ENCODE measurements at places on chromosomes 5 and 9.

GRCh38 chr5:4204276-4205141 is 608.9 kb downstream of the IRX1 start:
- no peak for DNase-seq

- DNase-seq = no peak
Measured at GRCh38 chr5:145975001-145975360, 38.6 kb downstream of the SH3RF2 start.

DNA sequence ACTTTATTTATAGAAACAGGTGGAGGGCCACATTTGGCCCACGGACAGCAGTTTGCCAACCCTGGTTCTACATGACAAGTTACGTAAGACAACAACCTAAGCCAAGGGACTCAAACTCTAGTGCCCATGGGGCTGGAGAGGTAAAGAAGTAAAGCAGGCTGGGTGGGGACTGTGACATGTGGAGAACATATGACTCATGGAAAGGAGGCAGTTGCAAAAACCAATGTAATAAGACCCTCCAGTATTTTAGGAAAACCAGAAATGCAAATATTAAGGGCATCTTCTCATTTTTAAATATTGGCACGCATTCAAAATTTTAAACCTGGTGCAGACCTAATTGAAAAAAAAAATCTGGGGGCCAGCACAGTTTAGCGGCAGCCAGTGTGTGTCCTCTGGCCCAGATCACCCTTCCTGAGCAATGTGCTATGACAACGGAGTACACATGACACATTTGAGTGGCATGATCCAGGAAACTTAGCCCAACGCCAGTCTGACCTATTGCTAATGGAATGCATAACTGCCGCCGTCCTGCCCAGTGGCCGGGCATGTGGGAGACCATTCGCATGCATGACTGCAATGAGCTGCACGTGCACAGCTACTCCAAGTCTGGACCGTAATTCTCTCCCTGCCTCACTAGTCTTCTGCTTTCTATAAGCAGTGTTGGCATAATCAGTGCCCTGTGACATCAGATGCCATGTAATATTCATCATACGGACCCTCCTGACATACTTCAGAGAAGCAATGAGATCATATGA is 97.2 kb downstream of the SH3TC2 start:
- no peak for DNase-seq

DNA sequence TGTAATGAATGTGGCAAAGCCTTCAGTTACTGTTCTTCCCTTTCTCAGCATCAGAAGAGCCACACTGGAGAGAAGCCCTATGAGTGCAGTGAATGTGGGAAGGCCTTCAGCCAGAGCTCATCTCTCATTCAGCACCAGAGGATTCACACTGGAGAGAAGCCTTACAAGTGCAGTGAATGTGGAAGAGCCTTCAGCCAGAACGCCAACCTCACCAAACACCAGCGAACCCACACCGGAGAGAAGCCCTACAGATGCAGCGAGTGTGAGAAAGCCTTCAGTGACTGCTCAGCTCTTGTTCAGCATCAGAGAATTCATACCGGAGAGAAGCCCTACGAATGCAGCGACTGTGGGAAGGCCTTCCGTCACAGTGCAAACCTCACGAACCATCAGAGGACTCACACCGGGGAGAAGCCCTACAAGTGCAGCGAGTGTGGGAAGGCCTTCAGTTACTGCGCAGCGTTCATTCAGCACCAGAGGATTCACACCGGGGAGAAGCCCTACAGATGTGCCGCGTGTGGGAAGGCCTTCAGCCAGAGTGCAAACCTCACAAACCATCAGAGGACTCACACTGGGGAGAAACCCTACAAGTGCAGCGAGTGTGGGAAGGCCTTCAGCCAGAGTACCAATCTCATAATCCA is 6.8 kb downstream of the RPL12 start:
- DNase-seq = no peak

GRCh38 chr9:137406876-137407589 is 15.9 kb downstream of the EXD3 start:
- DNase-seq = peak; percentile 29

- no peak for DNase-seq
Measured at GRCh38 chr9:78001946-78002731, 29.5 kb downstream of the GNAQ start.

DNA sequence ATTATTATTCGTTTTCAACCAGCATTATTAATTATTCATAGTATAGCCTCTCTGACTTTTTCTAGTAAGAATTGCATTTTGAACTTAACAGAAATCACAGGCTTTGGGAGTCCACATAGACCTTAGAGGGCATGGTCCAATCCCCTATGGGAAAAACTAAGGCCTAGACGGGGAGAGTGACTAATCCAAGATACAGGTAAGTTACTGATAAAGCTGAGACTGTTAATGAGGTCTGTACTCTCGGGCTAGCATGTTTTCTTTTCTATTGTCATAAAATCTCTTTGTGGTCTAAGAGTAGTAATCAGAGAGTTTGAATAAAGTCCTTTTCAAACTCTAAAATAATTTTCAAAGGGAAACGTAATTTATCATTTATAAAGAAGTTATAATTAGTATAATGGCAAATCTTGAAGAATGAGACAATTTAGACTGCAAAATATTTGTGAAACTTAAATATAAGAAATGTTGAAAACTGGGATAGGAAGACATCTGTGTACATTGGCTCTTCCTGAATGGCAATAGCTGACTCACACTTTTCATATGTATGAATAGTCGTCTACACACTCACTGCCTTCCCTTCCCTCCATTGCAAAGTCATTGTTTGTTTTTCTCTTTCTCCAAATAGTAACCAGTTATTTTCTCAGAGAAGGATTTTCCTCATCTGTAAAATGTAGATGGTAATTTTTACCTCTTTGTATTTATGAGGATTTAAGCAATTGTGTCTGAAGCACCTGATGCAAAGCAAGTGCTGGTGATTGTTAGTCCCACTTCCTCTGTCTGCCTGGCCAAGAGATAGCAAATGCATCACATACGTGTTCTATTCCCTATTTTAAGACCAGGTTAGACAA is 207.9 kb upstream of the CD180 start:
- DNase-seq = no peak

GRCh38 chr9:122374885-122375420 is 4.1 kb downstream of the PTGS1 start:
- DNase-seq = no peak

- DNase-seq = no peak
Measured at GRCh38 chr5:178545941-178546674, 44.1 kb downstream of the COL23A1 start.

DNA sequence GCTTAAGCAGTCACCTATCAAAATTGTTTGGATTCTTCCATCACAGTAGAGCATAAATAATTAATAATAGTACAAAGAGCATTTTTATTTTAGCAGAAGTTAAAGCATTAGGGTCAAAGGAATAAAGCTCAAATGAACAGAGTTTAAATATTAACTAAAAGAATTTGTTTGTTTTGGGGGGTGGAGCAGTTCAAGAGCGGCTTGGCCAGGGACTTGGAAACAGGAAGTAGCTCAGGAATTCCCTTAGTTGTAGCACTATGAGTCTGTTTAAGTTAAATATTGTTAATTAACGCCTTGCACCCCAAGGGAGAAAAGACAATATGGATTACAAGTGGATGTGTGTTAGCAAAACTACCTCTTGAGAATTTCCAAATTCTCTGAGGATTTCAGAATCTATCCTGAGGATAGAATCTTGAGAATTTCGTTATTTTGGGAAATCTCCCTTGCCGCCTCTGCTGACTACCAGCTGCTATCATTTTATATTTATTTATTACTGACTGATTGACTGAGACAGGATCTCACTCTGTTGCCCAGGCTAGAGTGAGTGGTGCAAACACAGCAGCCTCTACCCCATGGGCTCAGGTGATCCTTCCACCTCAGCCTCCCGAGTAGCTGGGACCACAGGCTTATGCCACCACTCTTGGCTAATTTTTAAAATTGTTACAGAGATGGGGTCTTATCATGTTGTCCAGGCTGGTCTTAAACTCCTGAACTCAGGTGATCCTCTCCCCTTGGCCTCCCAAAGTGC is 96.7 kb upstream of the CHD1 start:
- DNase-seq = no peak

DNA sequence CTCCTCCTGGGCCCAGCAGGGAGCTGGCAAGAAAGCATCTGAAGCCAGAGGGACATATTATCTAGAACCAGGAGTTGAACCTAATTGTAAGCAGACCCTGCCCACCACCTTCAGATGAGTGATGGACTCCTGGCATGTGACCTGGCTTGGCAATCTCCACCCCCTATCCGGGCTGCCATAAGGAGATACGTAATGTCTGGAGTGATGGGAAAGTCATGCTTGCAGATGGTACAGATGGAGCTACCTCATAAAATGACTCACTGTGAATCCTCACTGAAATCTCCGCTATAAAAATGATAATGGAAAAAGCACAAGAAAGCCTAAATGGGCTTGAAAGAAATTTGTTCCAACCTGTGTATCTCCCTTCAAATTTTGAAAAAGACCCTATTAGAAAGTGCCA is 157.5 kb downstream of the DMRT2 start:
- no peak for DNase-seq

- DNase-seq = no peak
Measured at GRCh38 chr5:154513669-154514084, 35.6 kb upstream of the HAND1 start.

GRCh38 chr5:37838152-37838932 is 1.5 kb downstream of the GDNF start:
- no peak for DNase-seq

DNA sequence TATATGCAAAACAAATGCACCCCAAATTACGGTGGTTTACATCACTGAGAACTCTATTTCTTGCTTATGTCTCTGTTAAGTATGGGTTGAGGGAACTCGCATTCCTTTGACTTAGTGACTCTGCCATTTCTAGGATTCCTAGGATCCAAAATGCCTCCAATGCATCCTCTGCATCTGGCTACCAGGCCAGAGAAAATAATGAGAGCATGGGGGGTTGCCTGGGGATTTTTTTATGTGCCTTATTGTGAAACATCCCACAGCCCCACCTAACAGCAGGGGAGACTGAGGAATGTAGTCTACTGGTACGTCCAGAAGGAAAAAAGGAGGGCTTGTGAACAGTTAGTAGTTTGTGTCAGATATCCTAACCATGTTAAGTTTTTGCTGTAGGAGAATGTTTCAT is 466.0 kb upstream of the ARRDC3 start:
- no peak for DNase-seq

DNA sequence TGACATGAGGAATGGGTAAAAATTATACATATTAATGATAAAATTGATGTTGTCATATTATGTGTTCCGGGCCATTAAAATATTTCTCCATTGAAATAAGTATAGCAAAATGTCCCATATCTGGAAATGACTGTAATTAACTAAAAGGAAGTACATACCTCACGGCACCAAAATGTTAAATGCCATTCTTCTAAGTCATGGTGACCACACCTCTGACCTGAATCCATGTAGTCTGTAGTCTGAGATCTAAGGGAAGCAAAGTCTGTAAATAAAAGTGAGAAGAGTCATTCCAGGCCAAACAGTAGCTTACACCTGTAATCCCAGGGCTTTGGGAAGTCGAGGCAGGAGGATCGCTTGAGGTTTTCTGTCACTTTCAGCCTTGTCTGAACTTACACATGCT is 8.7 kb upstream of the GDA start:
- DNase-seq = no peak

GRCh38 chr9:125896404-125896803 is 149.2 kb downstream of the PBX3 start:
- DNase-seq = no peak

DNA sequence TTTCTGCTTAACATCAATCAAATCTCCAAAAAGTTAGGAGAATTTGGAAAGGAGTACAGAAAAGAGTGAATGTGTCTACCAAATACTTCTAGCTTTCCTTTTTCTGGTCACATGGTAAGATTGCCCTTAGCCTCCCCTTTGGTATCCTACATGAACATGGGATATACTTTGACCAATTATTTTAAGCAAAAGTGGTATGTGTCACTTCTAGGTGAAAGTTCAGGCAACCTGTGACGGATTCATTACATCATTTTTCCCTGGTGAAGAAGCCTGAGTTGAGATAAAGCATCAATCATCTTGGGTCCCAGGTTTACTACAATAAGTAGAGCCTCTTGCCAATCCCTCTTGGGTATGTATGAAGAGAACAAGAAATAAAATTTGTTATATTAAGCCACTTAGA is 419.2 kb downstream of the PDE4D start:
- no peak for DNase-seq

DNA sequence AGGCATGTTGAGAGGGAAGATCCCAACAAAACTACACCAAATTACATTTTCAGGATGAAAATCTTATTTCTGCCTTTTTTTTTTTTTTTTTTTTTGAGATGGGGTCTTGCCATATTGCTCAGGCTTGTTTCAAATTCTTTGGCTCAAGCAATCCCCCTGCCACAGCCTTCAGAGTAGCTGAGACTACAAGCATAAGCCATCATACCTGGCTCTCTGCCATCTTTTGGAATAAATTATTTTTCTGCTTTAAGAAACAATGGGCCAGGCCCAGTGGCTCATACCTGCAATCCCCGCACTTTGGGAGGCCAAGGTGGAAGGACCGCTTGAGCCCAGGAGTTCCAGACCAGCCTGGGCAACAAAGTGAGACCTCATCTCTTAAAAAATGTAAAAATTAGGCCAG is 14.3 kb downstream of the AFF4 start:
- DNase-seq = no peak

DNA sequence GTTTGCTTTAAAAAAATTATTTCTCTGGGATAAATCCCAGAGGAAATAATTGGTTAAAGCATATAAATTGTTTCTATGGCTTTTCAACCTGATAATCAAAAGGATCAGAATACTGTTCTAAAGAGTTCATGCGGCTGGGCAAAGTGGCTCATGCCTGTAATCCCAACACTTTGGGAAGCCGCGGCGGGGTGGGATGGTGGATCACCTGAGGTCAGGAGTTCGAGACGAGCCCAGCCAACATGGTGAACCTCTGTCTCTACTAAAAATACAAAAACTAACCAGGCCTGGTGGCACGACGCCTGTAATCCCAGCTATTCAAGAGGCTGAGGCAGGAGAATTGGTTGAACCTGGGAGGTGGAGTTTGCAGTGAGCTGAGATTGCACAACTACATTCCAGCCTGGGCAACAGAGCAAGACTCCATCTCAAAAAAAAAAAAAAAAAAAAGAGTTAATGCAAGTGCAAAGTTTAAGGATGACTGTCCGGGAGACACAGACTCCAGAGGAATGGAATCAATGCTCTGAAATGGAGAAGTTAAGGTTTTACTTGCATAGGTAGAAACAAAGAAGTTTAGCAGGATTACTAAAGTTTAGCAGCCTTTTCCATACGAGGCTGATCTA is 16.6 kb upstream of the GRHPR start:
- DNase-seq = no peak

GRCh38 chr9:6620353-6620752 is 25.2 kb downstream of the GLDC start:
- DNase-seq = no peak

GRCh38 chr9:95870906-95871305 is 4.6 kb upstream of the ERCC6L2 start:
- no peak for DNase-seq

Measured in activated naive CD8-positive, alpha-beta T cell treated with anti-CD3 and anti-CD28 coated beads, Interleukin-2, amount 50 U/mL, for 16 hours (primary cell).